ENCODE measurements at places on chromosomes 7 and 10.

DNA sequence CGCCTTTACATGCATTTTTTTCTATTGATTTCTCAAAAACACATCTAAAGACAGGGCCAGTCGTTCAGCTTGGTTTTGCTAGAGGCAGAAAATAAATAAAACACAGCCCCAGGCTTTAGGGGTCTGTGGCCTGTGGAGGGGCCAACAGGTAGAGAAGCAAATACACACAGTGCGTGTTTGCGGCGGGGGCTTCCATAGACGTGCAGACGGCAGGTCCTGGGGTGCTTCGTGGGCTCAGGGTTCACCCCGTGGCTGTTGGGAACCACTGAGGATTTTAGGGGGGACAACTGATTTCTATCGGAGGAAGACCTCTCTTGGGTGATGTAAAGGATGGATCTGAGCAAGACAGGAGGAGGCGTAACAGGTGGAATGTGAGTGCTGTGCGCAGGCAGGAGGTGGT is 445.7 kb upstream of the FOXK1 start:
- DNase-seq = no peak

GRCh38 chr7:99008181-99008631 is 129.9 kb downstream of the TRRAP start:
- DNase-seq = no peak

DNA sequence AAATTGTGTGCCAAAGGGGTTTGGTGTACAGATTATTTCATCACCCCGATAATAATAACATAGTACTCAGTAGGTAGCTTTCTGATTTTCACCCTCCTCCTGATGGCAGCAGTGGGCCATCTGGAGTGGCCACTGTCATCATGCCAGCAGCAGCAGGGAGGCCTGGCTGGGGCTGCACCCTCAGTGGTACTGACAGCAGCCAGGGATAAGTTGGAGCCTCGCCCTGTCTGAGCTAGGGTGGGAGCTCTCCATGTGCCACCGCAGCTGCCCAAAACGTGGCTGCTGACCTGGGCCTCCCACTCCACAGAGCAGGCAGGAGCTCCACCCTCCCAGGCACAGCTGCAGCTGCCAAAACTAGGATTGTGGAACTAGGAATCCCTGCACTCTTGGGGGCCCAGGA is 700.8 kb upstream of the KCND2 start:
- DNase-seq = no peak

DNA sequence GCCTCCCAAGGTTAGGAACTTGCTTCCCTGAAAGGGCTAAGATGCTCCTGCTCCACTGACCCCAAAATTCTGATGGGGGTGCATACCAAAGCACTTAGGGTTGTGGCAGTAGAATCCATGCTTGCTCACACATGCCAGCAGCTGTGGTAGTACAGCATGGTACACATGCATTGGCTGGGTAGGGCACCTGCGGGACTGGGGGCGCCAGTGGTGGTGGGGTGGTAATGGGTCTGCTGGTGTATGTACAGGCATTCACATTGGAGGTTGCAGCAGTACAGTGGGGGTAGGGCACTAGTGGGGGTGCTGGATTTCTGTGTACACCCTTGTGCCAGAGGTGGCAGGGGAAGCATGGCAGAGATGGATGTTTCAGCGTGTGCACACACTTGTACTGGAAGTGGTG is 72.3 kb upstream of the TAS2R16 start:
- no peak for DNase-seq

- no peak for DNase-seq
Observed at GRCh38 chr7:30225863-30226613, 58.4 kb upstream of the ZNRF2 start.

- no peak for DNase-seq
Observed at GRCh38 chr10:12130237-12130872, 878 bp downstream of the SEC61A2 start.

DNA sequence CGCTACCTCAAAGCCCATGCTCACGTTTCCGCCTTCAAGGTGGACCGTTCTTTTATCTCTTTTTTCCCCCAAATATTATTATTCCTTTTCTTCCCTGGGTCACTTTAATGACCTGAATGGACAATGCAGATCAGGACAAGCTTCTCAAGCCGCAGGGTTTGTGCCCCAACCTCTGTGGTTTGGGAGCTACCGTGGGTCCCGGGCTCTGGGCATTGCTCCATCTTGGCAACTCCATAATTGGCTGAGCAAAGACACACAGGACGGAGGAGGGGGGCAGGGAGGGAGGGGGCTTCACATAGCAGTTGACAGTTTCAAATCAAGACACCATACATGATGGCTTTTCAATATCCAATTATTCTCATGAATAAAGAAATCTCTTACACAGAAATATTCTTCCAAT is 308.1 kb upstream of the FZD8 start:
- DNase-seq = no peak

DNA sequence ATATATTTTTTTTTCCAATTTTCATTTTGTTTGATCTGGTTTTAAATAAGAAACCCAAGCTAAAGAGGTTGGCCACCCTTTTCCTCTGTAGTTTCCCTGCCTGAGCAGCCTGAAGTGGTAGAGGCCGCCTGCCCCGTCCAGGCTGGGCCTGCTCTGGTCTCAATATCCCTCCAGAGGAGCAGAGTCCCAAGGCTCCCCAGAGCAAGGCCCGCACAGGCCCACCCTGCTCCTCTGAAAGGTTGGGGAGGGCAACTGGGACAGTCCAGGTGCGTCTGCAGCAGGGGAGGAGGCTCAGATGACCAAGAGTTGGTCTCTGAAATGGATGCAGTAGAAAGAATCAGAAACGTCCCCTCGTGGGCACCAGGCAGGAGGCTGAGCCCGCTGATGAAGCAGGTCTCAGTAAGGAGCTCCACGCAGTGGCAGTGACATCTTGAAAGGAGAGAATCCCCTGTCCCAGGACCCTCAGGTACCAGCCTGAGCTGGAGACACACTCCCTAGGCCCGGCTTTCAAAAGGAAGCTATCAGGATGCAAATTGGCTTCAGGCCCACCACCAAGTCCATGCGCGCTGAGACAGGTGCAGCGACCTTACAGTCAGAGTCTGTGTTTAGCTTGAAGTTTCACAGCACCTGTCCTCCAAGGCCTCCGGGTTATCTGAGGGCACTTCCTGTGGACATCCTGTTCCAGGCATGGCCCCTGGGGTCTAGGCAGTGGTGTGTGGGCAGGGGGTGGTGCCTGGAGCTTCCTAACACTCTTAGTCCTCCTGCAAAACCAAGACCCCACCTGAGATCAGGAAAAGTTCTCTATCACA is 37.7 kb downstream of the EN2 start:
- no peak for DNase-seq

DNA sequence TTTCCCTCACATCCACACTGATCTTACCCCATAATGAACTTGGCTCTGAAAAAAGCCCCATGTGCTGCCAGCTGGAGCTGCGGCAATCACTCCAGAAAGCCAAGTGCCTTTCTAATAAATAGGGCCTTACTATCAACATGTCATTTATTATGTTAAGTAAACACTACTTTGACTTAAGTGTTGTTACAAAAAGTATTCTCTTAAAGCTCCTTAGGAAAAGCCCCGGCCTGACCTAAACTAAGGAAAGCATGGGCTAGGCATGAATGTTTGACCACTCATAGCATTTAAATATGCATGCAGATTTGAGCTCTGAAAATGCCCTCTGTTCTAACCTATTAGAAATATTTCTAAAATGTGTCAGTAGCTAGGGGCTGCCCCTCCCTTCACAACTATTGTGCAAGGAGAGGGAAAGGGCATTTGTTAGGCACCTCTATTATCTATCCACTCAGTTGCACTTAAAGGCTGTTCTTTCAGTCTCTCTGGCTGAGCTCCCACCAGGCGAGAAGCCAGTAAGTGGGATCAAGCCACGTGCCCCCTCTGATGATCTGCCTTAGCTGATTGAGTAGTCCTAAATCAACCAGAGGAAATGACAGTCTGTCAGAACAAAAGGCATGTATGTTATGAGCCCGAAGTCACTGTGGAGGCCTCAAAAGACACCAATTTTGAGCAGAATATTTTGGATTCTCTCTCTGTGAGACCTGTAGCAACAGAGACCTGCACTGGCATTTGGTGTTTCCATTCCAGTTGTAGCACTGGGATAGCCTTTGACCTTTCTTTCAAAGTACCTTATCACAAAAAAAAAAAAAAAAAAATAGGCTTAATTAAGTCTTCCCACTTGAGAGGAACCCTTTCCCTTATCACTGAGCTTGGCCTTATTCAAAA is 77.1 kb downstream of the ITGB8 start:
- DNase-seq = no peak

DNA sequence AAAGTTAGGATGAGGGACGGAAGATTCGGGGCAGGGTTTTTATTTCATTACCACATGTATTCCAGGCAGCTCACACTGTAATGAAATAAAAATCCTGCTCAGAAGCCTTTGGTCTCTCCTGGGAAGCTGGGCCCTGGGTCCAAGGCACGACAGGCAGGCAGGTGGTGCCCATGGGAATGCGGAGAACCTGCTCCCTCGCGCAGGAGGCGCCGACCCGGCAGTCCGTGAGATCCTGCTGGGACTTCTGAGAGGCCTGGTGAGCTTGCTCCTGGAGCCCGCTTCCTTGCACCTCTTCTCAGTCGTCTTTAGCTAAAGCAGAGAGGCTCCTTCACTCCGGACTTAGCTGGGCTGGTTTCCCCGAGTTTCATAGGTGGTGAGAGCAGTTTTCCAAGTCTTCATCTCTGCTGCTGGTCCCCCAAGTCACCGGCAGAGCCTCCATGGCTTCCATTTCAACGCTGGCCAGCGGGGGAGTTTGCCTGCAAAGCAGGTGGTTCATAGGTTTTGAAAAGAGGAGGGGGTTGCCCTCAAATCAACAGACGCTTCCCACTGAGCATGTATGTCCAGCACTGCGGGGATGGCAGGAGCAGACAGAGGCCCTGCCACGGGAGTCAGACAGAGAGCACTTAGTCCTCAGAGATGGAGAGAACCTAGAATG is 24.5 kb downstream of the IL15RA start:
- no peak for DNase-seq

GRCh38 chr10:89645742-89646172 is 715 bp upstream of the PANK1 start:
- DNase-seq = no peak

DNA sequence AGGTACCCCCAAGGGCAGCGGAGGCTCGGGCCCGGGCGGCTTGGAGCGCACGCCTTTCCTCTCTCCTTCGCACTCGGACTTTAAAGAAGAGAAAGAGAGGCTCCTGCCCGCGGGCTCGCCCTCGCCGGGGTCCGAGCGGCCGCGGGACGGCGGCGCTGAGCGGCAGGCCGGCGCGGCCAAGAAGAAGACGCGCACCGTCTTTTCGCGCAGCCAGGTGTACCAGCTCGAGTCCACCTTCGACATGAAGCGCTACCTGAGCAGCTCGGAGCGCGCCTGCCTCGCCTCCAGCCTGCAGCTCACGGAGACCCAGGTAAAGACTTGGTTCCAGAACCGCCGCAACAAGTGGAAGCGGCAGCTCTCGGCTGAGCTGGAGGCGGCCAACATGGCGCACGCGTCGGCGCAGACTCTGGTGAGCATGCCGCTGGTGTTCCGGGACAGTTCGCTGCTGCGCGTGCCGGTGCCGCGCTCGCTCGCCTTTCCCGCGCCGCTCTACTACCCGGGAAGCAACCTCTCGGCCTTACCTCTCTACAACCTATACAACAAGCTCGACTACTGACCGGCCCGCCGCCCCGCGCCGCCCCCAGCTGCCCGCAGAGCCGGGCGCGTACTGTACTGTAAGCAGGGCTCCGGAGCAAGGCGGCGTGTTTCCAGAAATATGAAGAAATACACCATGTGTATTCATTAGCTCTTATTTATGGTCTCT is 1.8 kb downstream of the HMX2 start:
- no peak for DNase-seq

DNA sequence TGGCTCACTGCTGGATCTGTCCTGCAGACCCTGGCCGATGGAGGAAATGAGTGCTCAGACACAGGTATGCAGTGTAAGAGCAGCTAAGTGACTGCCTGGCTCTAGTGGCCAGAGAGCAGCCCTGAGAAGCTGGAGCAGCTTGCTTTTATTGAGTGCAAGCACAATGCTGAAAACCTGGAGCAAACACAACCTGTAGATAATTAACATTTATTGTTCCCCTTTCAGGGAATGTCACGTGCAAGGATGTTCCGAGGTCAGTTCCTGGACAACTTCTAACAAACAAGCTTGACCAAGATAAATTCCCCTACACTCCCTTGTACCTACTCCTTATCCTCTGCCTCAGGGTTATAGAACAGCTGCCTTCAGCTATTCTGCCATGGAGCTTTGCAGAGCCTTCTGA is 31.3 kb downstream of the DDC start:
- DNase-seq = no peak

DNA sequence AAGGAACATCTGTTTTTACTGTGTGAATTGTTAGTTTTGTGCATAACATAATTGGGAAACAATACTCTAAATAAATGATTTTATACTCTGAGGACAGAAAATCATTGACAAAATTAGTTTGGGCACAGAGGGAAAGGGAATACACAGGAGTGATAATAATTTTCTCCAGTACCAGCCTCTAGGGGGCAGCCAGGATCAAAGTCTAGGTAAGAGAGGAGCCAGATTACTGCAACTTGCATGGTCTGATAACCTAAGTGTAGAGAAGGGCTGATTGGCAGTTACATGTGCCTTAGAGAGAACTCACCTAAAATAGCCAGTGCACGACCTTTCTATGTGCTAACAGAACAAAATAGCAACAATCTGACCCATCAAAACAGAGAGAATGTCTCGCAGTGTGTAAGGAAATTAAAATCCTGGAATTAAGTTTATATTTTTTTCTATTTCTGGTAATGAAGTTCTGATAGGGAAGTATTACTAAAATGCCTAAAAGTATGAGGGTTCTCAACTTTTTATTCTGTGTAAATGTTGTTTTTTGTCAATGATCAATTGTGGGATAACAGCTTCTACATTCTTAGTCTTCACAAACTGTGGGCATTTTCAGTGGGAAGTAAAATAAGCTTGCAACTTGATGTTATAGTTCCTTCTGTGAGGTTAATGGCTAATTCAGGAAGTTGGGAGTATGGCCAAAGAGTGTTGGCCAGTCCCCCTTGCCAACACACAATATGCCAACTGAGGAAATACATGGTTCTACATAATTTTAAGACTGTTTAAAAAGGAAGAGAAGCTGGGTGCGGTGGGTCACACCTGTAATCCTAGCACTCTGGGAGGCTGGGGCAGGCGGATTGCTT is 66.4 kb downstream of the EXOC6 start:
- no peak for DNase-seq

- DNase-seq = no peak
Observed at GRCh38 chr10:85542936-85543730, 823.5 kb downstream of the GRID1 start.

GRCh38 chr10:78617631-78618030 is 451.1 kb upstream of the ZMIZ1 start:
- DNase-seq = no peak

GRCh38 chr10:6300106-6300783 is 97.5 kb downstream of the PFKFB3 start:
- DNase-seq = no peak

DNA sequence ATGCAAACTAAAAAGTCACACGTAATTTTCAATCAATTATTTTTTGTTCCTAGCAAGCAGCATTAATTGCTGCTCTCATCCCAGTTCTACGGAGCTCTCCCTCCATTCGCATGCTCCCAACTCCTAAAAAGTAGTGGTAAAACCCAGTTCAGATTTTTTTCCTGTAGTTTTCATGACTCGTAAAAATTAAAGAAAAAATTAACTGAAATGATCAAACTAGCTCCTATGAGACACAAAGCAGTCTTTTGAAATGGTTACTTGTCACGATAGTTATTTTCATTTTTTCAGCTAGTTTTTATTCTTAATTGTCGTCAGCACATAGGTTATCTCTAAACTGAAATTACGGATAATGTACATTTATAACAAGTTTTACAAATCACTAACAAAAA is 1.8 kb downstream of the HNRNPA2B1 start:
- no peak for DNase-seq

All from cortex of kidney (tissue), 1 donor.